ENCODE measurements at places on chromosomes 2 and 18.

DNA sequence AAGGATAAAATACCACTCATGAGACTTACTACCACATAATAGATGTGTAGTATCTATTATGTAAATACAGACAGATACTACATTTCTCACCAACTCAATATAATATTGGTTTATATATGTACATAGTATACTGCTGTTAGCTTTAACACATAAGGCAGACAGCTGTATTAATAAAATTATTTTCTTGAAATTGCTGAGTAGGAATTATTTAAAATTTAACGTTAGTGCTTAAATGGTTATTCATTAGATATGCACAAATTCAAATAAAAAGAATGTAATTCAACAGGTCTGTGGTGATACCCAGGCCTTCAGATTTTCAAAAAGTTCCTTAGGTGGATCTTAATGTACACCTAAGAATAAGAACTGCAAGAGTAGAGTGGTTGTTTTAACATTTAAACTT is 59.0 kb downstream of the PRPF40A start:
- DNase-seq, result no peak

DNA sequence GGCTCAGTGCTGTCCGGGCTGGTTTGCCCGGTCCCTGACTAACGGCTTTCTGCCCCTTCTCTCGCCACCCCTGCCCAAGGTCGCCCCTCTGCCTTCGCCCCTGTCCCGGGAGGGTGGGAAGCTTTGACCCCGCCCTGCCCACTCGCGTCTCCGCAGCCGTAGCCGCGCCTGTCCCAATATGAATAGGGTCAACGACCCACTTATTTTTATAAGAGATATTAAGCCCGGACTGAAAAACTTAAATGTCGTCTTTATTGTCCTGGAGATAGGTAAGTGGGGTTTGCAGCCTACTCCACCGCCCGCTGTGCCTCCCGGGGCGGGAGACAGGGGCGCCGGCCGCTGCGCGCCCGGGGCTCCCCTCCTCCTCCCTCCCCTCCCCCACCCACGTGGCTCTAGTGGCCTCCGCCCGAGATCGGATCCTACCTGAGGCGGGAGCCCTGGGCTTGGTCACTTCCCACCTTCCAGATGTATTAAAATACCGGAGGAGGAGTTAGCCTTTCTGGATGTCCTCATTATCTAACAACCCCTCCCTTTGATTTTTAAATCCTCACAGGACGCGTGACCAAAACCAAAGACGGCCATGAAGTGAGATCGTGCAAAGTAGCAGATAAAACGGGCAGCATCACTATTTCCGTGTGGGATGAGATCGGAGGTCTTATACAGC is 633 bp downstream of the NABP1 start:
- peak; percentile 80 for DNase-seq

- no peak for DNase-seq
Observed at GRCh38 chr18:11994703-11995444, 13.6 kb downstream of the IMPA2 start.

GRCh38 chr2:96604104-96604503 is 34.0 kb downstream of the KANSL3 start:
- no peak for DNase-seq

DNA sequence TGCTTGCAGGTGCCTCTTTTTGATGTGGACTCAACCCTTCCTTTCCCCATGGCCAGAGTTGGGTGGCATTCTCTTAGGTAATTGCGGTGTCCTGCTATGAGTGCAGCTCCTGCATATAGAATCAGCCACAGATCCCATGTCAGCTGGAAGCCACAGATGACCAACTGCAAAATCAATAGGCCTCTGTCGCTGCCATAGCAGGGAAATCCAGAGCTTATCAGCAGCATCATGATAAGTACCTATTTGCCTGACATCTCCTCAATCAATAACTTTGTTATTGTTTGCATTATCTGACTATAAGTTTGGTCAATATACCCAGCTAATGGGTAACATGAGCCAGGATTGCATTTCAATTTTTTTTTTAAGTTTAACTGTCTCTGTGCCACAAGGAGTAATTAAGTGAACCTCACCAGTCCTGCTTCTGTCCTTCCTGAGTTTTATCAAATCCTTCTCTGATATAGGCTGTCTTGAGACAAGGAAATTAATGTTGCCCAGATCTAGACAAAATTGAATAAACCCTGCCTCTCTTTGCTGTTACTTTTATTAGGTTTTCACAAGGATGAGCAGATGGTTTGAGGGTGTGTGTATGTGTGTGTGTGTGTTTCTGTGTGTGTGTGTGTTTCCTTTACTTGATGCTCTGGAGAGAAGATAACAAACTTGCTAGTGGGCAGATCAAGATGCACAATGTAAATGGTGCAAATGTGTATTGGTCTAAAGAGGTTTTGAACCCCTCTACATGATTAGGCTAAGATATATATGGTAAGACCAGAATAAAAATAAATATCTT is 59.6 kb upstream of the CREB1 start:
- DNase-seq, result no peak

DNA sequence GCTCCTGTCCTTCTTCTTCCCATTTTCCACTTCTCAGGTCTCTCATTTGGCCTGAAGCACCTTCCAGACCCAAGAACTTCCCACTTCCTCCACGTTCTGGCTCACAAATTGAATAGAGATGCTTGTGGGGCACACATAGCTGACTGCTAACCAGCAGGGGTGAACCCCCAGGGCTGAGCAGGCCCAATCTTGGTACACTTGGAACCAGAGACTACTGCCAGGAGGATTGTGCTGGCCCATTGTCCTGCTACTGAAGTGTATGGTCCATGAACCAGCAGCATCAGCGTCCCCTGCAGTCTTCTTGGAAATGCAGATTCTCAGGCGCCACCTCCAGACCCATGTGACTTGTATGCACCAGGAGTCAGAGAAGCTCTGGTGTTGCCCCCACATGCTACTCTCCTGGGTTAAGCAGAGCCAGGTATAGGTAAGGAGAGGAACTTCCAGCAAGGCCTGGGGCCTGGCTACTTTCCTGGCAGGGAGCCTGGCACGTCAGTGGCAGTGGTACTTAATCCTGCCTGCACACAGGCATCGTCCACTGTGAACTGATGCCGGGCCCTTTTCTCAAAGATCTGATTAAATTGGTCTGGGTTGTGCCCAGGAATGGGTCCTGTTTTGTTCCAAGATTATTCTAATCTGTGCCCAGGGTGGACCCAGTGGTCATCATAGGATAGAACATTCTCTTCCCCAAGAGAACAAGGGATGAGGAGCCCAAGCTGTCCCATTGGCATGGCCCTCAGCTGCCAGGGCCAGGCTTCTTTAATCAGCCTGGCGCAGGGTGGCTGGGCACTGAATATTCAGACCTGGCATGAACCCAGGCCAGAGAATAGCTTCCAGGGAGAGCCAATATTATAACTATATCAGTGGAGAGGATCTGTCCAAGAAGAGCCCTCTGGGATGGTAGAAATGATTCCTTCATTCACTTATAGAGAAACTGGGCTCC is 248.7 kb downstream of the SOX11 start:
- DNase-seq, result no peak

DNA sequence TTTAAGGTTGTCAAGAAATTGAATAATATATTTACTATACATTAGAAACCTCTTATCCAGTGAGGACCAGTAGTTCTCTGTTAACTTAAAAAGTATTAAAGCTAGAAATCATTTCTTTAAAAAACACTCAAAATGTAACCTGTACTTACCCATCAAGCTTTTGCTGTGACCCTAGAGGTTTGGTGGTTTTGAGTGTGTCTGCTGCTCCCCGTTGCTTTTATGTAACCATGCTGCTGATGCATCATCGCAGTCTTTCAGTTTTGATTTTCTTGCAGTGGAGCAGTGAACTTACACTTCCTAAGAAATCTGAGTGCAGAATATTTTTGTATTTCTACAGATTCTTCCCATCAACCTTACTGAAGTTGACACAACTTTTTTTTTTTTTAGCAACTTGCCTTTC is 34.2 kb downstream of the MRPS9 start:
- DNase-seq, result no peak

DNA sequence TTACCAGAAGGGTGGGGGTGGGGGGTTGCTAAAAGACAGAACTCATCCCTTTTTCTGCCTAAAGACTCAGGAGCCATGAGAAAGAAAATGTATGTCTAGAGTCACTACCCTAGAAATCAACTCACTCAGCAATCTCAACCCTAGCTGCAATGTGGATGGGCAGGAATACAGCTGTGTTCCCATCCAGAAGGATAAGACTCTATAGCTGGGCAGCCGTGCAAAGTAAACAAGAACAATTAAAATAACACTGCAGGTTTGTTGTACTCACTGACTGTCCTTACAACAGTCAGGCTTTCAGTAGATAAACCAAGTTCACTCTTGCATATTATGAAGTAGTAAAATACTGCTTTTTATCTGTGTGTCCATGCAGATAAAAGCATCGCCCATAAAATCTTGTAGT is 74.0 kb downstream of the ESCO1 start:
- no peak for DNase-seq

GRCh38 chr2:174580951-174581350 is 16.7 kb downstream of the WIPF1 start:
- no peak for DNase-seq

- DNase-seq, result no peak
Observed at GRCh38 chr2:211730215-211730614, 808.4 kb downstream of the ERBB4 start.

DNA sequence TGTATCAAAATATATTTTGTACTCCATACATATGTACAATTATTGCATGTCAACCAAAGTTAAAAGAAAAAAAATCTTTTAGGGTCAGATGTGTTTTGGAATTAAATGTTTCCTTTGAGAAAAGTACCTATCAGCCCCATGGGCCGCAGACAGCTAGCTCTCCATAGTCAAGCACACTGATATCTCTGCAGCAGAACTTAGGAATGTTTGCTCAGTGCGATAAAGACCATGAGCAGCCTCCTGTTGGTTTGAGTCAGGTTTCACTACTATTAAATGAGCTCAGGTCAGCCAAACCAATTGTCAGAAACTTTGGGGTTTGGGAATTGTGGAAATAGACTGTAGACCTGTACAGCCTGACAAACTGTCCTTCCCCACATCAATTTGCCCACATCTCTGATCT is 33.7 kb downstream of the LCT start:
- no peak for DNase-seq

DNA sequence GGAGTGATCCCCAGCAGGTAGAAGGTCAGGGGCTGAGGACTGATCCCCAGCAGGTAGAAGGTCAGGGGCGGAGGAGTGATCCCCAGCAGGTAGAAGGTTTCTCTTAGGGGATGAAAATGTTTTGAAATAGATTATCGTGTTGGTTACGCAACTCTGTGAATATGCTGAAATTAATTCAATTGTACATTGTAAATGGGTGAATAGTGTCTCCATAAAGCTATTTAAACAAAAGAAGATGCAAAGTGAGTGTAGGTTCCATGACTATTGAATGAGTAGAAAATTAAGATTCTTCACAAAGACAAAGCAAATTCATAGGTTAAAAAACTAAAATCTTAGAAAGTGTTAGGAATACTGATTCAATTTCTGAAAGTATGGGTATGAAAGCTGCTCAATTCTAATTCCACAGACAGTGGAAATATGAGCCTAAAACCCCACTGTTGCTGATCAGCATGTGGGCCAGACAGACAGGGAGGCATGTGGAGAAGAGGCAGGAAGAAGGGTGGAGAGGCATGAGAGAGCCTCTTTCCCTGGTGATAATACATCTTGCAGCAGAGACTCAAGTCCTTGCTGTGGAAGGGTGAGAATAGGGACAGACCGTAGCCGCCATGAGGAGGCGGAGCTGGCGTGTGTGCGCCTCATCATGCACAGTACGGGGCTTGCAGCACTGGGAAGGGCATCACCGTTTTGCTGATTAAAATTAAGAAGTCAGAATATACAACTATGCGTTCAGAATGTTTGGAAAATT is 85.9 kb upstream of the NFATC1 start:
- DNase-seq, result no peak

DNA sequence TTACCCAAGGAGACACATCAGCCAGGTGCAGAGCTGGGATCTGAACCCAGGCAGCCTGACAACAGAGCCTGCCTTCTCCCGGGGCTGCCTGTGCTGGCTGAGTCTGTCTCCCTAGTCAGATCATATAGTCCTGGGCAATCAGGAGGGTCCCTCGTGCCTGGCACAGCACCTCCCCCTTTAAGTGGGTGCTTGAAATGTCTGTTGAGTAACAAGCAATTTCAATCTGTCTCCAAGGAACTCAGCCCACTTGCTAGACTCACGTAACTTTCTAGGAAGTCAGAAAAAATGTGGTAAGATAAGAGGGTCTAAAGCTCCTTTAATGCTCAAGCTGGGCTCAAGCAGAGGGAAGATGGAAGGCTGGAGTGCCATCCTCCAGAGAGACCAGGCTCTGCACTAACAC is 51.9 kb downstream of the REEP1 start:
- no peak for DNase-seq

GRCh38 chr18:43422518-43422917 is 145.2 kb upstream of the SYT4 start:
- DNase-seq, result no peak

DNA sequence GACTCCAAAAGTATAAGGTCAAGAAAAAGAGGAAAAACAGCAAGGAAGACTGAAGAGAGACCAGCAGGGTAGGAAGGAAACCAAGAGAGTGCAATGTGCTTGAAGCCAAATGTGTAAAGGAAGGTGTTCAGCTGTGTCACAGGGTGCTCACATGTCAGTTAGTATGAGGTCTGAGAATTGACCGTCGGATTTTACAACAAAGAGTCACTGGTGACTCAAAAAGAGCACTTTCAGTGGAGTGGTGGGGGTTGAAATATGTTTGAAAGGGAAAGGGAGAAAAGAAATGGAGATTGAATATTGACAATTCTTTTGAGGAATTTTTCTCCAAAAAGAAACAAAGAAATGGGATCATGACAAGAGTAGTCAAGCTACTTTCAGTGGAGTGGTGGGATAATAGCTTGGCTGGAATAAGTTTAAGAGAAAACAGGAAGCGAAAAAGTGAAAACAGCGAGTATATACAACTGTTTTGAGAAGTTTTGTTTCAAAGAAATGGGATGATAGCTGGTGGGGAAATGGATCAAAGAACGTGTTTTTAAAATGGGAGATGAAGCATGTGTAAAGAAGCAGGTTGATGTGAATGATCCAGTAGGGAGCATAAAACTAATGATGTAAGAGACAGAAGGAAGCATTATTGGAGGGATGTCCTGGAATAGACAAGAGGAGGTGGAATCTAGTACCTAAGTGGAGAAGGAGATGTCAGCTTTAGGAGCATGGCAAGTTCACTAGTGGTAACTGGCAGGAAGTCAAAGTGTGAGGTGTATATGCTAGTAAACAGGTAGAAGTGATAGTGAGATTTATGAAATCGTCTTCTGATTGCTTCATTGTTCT is 3.6 kb upstream of the TSPYL6 start:
- DNase-seq, result no peak

- no peak for DNase-seq
Observed at GRCh38 chr2:109066501-109066900, 62.5 kb upstream of the SH3RF3 start.

GRCh38 chr2:181785691-181786344 is 105.5 kb upstream of the NEUROD1 start:
- no peak for DNase-seq

DNA sequence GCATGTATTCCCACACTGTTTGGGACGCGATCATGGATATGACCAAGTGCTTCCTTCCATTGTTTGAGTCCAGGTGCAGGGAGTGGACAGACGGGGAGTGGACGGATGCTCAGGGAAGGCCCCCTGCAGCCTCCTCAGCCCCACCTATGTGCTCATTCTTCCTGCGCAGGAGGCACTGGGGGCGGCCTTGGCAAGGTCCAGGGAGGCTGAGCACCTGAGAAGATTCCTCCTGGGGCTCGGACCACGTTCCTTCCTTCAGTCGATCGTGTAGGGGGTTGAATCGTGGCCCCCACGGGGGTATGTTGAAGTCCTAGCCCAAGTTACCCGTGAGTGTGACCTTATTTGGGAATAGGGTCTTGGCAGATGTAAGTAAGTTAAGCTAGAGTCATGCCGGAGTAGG is 60.4 kb downstream of the ASB1 start:
- DNase-seq, result no peak
